ENCODE measurements at places on chromosomes 6 and 20. TPM values are rescaled to one million over a fixed set of nuclear protein-coding genes. Genes with fewer than 3 reads are reported as not detected.
A peak's percentile ranks its signal among the peaks of the same experiment; 100 is the strongest.

- no peak for DNase-seq
Measured at GRCh38 chr6:87544474-87544735, 45.4 kb downstream of the RARS2 start.

DNA sequence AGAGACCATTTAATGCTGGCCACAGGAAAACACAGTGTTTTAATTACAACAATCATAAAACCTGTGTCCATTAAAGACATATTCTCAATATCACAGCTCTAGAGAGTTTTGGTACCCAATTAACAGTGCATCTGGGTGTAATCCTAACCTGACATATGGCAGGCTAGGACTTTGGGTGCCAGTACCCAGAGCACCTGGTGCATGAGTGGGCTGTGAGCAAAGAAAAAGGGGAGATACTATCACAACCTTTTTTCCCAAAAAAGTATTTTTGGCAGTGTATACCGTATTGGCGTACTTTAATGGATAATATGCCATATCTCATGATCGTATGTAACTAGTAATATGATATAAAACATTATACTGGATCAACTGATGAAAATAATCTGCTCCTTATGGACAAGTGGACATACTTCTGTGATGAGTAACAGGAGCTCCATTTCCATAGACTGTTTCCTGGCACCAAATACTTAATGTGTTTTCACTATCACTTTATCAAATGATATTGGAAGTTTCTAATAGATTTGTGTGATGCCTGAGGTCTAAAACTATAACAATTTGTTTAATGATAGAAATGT lies 91.7 kb downstream of the COL19A1 start:
- DNase-seq, result no peak

DNA sequence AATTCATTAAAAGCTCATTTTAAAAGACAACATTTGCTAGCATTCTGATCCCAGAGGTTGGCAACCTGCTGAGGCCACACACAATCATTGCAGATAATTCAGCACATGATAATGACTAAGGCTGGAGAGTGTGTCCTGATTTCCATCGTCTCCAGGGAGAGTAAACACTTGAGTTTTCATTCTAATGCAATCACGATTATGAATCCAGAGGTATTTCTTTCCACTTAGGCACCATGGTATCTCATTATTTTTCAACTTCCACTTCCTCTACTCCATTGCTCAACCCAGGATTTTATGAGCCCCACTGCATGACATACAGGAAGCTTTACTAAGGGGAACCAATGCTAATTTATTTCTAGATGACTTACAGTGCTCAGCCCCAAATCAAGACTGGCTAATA lies 273.8 kb upstream of the AGPAT4 start:
- DNase-seq, result no peak

DNA sequence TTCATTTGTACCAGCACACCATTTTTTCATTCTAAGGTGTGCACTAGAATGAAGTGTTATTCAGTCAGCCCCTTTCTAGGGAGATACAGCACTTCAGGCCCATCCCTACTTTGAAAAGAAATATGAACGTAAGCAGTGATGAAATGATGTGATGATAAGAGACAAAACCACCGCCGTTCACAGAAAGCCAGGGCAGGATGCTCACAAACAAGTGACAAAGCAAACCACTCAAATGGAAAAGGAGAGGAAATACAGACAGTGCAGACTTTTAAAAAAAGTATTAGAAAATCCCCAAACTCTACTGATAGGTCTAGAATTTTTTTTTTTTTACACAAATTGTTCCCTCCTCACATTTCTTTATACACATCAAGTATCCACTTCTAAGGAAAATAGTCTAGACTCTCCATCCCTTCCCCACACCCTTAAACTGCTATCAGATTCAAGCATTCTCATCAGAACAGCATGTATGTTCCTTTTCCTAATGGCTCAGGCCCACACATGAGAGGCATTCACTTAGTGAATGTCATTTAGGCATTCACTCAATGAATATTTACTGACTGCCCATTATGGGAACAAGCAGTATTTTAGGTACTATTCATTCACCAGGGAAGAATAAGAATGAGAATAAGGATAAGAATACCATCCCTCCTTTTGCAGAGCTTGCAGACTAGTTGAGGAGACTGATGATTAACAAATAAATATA lies 243.5 kb downstream of the GMPR start:
- peak; percentile 80 for DNase-seq

DNA sequence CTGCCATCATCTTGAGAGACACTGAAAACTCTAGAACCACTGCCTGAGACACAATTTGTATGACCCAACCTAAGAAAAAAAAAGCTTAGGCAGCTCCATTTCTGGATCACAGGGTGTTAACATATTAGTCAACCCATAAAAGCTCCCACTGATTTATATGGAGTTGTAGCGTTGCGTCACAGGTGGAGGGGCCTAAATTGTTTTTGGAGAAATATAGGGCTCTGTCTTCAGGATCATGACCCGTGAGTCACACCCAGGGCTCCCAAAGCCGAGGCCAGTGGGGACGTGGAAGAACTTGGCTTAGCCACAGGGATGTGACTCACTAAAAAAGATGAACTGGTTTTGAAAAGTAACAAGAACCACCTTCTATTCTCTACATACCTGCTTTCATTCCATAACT lies 116.5 kb upstream of the BMP2 start:
- DNase-seq, result no peak

GRCh38 chr6:44278315-44278714 lies 8.1 kb downstream of the TMEM151B start:
- no peak for DNase-seq

DNA sequence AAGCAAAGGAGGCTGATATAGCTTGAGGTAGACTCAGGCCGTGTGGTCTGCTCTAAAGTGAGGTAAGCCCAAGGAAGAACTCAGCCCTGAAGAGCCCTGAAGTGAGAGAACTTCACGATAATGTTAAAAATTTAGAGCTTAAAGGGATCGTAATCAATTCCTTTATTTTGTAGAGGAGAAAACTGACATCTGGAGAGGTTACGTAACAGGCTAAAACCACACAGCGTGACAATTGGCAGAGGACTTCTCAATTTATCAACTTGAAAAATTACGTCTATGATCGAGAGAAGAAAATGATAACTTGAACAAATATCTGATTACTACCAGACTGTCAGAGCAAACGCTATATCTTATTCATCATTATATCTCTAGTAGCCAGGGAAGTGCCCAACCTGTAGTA lies 121.8 kb upstream of the FOXO3 start:
- DNase-seq, result no peak

GRCh38 chr6:69907981-69908498 lies 41.7 kb downstream of the COL19A1 start:
- DNase-seq, result no peak

DNA sequence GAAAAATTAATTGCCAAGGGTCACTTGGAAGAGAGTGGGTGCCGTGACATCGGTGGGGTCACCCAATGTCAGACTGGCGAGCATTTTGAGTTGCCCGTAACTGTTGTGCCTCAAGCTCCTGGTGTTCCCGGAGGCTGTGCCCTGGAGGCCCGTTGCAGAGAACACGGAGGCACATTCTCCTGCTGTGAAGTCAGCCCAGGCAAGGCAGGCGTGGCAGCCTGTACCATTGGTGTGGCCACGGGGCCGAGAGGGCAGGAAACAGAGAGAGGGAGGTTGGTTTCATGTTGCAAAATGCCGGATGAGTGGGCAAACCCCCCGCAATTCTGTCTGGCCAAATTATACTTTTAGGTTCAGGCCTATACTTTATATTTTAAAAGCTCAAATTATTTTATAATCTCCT lies 81.2 kb downstream of the THBS2 start:
- DNase-seq, result no peak

- no peak for DNase-seq
Measured at GRCh38 chr6:44211284-44211683, 5.4 kb upstream of the MYMX start.

DNA sequence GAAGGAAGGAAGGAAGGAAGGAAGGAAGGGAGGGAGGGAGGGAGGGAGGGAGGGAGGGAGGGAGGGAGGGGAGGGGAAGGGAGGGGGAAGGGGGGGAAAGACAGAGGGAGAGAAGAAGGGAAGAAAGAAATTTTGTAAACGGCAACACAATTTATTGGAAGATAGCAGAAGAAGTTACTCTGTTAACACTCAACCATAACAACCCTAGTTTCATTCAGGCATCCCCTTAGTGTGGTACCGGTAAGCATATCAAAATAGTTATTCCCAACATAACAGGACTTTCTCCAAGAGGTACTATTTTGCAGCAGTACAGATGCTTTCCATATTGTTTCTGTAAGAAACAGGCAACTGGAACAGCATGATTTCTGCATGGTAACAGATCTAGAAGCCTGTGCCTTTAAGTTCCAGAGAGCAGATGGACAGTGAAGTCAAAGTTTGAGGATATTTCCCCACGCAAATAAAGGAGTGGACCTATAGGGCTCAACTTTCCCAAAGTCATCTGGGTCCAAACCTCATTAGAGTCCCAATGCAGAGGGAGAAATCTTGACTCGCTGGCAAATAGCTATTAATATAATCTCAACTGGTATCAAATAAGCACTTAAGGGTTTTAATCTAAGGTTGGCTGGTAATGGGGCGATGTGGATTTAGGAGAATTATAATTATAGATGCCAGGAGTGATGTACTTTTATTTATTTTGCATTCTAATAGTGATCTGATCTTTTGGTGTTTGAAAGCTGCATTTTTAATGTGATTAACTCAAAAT lies 69.4 kb downstream of the TENT5A start:
- no peak for DNase-seq

DNA sequence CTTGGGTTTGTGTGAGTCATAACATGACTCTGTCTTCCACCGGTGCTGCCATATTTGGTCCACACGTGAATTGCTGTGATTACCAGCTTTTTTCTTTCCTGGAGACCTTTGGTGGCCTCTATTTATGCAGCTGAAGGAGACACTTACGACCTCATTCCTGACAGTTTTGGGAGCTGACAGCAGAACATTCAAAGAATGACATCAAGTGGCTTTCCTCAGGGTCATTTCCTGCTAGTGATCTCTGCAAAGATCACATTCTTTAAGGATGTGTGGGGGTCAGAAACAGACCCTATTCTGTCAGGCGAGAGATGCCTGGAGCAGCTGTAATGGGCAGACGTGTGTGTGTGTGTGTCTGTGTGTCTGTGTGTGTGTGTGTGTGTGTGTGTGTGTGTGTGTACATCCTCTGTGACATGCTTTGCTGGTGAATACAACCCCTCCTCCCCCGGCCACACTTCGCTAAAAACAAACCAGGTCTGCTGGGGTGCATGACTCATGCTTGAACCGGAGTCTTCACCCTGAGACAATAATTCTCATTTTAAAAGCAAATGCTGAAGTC lies 115.6 kb downstream of the TMEM170B start:
- peak; percentile 61 for DNase-seq

GRCh38 chr20:45103072-45103471 lies 2.1 kb upstream of the KCNS1 start:
- DNase-seq, result no peak

GRCh38 chr20:58229198-58229798 lies 845 bp upstream of the ANKRD60 start:
- no peak for DNase-seq

DNA sequence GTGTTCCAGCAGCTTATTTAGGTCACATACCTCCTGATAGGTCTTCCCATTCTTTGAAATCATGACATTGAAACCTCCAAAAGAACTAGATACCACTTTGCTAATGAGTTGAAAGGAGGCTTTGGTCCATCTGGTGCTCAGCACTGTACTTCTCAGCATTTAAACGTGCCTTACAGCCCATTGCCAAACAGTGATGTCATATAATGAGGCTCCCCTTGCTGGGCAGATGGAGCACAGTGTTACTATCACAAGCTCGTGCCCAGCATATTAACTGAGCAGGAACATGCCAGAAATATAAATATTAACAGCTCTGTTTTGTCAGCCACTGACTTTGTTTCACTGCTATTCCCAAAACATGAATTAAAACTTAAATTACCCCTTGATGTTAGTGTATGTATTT lies 25.5 kb upstream of the MAPK13 start:
- DNase-seq, result no peak

- DNase-seq, result no peak
Measured at GRCh38 chr6:35483893-35484645, 12.8 kb downstream of the TEAD3 start.

DNA sequence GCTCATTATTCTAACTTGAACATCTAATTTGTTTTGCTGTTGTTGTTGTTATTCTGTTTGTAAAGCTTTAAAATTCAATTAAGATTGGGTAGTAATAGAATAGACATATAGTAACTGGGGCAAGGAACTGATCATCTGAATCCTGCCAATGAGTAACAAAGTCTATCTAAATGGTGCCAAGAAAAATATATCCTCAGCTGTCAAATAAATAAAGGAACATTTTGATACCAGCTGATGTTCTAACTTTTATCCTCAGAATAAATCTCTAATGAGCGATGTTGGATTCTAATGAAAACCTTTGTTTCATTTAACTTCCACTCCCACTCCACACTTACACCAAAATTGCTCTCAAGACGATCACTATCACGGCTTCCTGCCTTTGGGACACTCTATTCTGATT lies 210.9 kb downstream of the TINAG start:
- no peak for DNase-seq

The PTP4A1 gene
- 62.7 TPM for total RNA-seq

The SOX4 gene
- total RNA-seq, result 0.20 TPM
